ENCODE measurements at places on chromosomes 2 and 18. TPM values are rescaled to one million over a fixed set of nuclear protein-coding genes. Genes with fewer than 3 reads are reported as not detected.
A peak's percentile ranks its signal among the peaks of the same experiment; 100 is the strongest.

GRCh38 chr2:222835143-222835822 lies 25.6 kb upstream of the ACSL3 start:
- DNase-seq: no peak

GRCh38 chr2:161017780-161018470 lies 142.3 kb upstream of the TANK start:
- DNase-seq: no peak

The DLGAP1 gene
- 0.17 TPM for total RNA-seq

The IL1A gene
- total RNA-seq: 0.15 TPM

- DNase-seq: no peak
Measured at GRCh38 chr2:55052129-55053061, 2.1 kb upstream of the RTN4 start.

DNA sequence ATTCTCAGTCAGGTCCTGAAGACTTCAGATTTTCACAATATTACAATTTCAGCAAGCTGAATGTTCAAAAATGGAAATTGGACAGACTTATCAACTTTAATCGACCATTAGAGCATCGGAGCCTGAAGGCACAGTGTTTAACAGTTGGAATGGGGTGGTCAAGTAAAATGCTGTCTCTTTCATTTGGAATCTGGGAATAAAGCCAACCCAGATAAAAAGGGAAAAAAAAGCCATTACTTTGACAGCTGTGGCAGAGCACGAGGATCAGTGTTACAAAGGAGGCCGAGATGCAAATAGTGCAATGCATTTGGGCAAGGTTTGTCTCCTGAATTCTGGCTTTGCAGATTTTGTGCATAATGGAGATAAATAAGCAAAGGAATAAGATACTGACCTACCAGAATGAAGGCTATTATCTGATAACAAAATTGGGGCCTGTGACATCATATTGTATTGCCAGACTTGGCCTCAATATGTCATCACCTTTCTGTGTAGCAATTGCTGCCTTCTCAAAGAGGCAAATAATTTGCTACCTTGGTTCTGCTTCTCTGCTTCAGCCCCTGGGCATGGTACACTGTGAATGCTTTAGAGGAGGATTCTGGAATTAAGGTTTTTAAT lies 277.5 kb upstream of the KLHL29 start:
- no peak for DNase-seq

DNA sequence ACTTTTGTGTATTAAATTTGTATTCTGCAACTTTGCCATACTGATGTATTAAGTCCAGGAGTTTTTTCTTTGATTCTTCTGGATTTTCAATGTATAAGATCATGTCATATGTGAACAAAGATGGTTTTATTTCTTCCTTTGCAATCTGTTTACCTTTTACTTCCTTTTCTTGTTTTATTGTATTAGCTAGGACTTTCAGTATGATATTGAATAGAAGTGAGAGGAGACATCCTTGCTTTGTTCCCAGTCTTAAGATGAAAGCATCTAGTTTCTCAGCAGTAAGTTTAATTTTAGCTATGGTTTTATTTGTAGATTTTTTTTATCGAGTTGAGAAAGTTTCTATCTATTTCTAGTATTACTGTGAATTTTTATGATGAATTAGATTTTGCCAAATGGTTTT lies 25.5 kb downstream of the VRK2 start:
- no peak for DNase-seq

GRCh38 chr2:7026742-7027141 lies 109.5 kb downstream of the RNF144A start:
- DNase-seq: no peak

DNA sequence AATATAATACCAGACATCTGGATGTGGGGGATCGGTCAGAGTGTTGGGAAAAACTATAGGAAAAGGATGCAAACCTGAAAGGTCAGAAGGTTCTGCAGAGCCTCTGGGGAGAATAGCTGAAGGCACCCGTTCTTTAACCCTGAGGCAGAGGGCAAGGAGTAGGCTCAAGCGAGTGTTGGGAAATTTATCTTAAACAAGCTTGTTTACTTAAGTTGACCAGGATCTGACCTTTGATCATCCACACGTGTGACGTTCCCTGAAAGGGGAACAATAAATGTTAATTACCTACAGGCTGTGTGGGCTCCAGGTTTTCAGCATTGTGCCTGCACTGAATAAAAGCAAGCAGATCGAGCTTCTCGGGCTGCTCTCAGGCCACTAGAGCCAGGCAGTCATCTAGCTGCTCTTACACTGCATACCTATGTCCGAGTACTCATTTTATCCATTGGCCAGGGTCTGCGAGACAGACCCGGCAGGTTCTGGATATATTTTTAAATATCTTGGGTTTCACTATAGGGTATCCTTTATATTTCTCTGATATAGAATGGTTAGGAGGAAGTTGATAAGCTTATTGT lies 400.6 kb upstream of the CHST9 start:
- DNase-seq: no peak

- no peak for DNase-seq
Measured at GRCh38 chr2:238100821-238101771, 956 bp downstream of the ESPNL start.

DNA sequence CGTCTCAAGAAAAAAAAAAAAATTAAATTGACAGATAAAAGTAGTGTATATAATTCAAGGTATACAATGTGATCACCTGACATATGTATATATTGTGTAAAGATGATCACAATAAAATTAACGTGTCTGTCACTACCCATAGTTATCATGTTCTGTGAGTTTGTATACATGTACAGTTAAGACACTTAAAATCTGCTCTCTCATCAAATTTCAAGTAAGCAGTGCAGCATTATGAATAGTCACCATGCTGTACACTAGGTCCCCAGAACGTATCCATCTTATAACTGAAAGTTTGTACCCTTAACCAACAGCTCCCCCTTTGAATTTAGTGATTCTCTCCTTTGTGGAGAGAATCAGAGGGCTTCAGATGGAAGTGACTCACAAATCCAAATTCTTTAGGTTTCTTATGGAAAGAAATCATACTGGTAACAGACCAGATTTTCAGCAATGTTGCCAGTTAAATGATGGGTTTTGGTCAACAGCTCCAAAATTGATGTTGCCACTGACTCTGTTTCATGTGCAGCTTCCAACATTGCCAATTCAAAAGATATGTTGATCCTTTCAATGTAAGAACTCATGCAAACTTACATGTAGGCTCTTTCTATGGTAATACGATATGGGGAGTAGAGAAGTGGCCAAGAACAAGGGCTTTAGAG lies 281.5 kb downstream of the AFF3 start:
- no peak for DNase-seq

DNA sequence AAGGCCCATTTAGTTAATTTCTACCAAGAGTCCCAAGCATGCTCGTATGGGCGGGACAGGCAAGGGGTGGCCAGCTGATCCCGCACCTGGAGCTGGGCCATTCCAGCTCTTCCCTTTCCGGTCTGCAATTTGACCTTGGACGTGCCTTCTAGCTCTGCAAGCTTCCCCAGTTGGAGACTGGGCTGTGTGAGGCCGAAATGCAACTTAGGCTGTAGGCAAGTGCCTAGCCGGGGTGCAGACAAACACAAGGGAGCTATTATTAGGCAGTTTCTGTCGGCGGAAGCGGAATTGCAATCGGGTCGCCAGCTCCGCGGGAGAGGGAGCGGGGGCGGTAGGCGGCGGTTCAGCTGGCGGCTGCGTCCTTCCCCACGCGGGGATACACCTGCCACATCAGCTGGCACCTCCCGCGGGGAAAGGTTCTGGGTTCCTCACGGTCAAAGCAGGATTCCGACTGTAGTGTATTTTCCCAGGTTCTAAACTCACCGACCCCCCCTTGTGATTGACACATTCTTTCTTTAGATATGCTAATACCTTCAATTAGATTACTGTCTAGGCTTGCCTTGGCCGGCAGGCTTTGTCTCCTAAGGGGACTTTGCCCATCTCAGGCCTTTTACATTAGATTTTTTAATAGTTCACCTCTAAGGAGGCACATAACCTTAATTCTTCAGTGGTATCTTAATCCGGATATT lies 17.1 kb upstream of the ZNF532 start:
- no peak for DNase-seq

The CCBE1 gene
- total RNA-seq: not detected

DNA sequence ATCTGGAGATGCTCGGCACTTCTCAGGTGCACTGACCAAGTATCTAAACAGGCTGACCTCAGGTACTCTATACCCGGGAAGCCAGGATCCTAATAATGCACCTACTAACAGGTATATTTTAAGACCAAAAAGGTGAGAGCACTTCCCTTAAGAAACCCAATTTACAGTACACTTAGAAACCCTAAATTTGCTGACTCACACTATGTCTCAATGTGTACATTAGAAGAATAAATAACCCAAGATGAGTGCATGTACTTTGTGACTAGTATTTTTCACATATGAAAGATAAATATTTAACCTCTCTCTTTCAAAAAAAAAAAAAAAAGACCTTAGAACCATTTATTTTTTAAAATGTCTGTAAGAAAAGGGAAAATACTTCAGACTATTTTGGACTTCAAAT lies 118.8 kb downstream of the ZNF516 start:
- DNase-seq: no peak

- no peak for DNase-seq
Measured at GRCh38 chr2:50575232-50575631, 456.7 kb downstream of the NRXN1 start.

GRCh38 chr2:96260387-96261260 lies 5.2 kb downstream of the TMEM127 start:
- peak; percentile 22 for DNase-seq

- DNase-seq: no peak
Measured at GRCh38 chr2:75053484-75054112, 95.2 kb downstream of the POLE4 start.

The TRIM43 gene
- total RNA-seq: not detected

The SP140L gene
- 102 TPM for total RNA-seq

- no peak for DNase-seq
Measured at GRCh38 chr2:37156071-37156856, 516 bp downstream of the EIF2AK2 start.

The ABCB6 gene
- total RNA-seq: 11.1 TPM
